Natural killer cell treated with Interleukin-12 subunit alpha and Interleukin-12 subunit beta and Interleukin-15 and Interleukin-18, amount 100 ng/mL, for 72 hours (primary cell): ENCODE measurements at places on chromosomes 7 and 10.

DNA sequence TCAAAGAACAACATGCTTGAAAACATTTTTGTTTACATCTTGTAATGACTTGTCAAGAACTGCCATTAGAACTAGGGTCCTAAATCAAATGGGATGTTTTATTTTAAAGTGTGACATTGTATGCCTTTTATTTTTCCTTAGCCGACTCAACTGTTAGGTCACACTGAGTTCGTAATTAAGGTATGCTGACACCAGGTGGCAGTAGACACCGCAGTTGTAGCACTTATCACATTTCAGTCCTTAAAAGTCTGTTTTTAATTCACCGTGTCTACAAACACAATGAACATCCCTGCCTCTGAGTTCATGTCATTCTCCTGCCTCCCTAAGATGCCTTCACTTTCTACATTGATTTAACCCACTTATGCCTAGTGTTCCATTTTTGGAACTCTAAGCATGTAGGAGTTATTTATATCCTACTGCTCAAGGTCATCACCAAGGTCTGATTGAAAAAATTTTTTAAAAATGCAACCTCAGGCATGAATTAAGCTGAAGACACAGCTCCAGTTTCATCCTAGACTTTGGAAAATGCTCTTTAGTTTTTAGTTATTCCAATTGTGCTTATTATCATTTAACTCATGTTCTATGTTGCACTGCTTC, 186.1 kb downstream of the BMPER start:
- no peak for DNase-seq

GRCh38 chr10:734481-734880, 45.0 kb upstream of the DIP2C start:
- no peak for DNase-seq

GRCh38 chr7:42156291-42156865, 80.6 kb downstream of the GLI3 start:
- DNase-seq = no peak

DNA sequence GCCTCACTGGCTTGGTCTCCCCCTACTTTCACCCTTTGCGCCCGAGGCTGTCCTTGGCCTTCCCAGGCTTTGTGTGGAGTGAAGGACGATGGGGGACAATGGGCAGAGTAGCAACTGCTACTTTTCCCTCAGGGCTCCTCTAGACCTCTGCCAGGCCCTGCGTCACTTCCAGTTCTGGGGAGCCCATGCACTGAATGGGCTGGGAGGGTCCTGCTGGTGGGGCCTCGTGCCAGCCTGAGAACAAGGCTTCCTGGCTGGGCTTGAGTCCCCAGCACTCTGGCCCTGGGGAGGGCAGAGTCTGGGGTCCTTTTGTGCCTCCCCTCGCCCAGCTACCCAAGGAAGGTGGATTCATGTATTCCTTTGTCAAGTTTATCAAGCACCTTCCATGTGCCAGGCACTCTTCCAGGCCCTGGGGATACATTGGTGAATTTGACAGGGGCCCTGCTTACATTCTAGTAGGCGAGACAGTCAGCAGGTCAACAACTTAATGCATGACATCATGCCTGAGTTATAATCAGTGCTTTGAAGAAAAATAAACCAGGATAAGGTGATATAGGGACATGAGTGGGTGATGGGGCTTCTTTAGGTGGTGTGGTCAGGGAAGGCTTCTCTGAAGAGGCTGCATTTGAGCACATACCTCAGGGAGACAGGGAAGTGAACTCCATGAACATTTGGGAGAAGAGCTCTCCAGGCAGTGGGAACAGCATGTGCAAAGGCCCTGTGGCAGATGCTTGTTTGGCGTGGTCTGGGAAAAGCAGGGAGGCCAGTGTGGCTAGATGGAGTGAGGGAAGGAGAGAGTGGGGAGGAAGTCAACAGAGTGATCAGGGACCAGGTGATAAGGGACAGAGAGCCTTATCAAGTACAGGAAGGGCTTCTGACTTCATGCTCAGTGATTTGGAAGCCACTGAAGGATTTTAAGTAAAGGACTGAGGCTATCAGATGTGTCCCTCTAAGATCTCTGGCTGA, 14.1 kb downstream of the ZMIZ1 start:
- no peak for DNase-seq

GRCh38 chr7:96728139-96728538, 18.5 kb upstream of the SEM1 start:
- DNase-seq = no peak

- no peak for DNase-seq
These were observed 16.7 kb downstream of the RET start for GRCh38 chr10:43093423-43094076.

- DNase-seq = no peak
These were observed 274.9 kb upstream of the NEBL start for GRCh38 chr10:21171936-21172541.

DNA sequence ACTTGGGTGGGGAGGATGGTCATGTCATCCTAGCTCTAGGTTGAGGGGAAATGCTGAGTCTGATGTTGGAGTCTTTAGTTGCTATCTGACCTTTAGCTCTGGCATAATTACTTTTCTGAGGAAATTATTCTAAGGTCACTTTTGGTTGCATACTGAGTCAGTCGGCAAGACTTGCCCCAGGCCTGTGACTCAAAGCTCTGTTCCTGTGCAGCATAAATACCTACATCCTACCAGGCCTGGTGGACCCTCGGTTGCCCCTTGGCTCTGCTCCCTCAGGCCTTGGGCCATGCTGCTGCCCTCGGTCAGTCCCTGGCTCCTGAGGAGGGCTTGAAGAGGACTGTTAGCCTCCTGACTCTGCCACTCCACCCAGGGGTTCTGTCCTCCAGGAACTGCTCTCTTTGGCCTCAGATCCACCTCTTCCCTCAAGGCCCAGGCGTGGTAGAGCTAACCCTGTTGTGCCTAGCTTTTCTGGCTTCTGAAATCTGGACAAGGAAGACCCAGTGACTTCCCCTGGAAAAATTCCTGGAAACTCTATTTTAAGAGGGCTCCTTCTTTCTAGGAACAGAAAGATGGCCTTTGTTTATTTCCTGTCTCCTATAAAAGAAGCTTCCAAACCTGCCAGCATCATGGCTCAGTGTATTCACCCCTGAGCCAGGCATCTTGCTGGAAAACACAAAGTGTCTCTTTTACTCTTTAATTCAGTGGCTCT, 71.2 kb downstream of the TMEM178B start:
- DNase-seq = no peak

GRCh38 chr7:83921271-83921940, 272.5 kb upstream of the SEMA3E start:
- DNase-seq = no peak

DNA sequence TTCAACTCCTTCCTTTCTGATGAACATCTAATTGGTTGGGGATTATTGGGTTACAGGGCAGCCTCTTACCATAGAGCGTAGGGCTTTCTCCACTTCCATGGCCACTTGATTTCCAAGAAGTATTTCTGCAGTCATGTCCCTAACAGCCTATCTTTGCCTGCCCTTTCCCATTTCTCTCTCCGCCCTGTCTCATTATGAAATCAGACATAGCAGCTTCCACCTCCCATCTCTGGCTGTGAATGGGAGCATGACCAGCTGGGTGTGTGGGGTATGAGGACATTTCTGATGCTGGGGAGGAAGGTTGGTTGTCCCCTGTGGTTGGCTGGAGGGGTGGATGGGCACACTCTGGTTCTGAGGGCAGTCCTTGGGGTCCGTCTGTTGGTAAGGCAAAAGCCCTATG, 41.2 kb downstream of the ADCYAP1R1 start:
- peak; percentile 25 for DNase-seq

DNA sequence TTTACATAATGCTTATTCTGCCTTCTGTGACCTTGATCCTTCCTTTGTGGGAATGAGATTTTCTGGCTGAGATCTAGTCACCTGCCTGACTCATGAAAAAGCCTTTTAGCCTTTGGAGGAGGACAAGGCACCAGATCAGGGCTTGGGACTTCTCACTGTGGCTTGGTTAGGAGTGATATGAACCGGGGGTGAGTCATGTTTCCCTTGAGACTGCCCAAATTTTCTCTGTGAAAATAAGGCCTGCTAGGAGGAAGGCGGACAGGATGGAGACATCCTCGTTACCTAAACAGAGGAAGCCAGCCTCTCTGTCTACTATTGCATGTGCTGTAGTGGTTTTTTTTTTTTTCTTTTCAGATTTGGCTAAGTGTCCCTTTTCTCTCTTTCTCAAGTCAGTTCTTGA, 57.8 kb downstream of the EVX1 start:
- DNase-seq = no peak
